ENCODE measurements at places on chromosomes 12 and 14.

- no peak for DNase-seq
These were observed 14.4 kb upstream of the CCER1 start for GRCh38 chr12:90969346-90969745.

GRCh38 chr12:79939728-79940310 lies 4.9 kb upstream of the PPP1R12A start:
- no peak for DNase-seq

DNA sequence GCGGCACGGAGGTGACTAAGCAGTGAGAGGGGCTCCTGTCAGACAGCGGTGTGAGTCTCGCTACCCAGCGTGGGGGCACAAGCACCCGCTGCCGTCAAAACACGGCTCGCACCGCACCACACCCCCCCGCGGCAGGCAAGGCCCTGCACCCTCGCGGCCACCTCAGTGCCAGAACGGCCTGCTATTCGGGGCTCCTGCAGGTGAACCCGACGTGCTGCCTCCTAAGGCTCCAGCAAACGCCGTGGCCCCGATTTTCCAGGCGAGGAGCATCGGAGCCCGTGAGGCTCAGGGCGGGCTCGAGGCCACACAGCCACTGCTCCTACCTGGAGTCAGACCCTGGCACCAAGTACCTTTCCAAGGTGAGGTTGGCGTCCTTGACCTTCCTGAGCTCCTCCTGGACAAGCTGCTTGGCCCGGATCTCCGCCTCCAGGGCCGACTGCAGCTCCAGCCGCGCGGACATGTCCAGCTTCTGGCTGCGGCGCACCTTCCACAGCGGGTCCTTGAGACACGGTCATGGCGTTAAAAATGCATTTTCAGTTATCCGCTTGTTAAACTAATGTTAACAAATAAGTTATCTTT lies 41.8 kb downstream of the AMN start:
- no peak for DNase-seq

GRCh38 chr12:127245437-127245836 lies 1021.5 kb upstream of the TMEM132C start:
- no peak for DNase-seq

- DNase-seq: no peak
These were observed 51.0 kb downstream of the TMX1 start for GRCh38 chr14:51291016-51291415.

DNA sequence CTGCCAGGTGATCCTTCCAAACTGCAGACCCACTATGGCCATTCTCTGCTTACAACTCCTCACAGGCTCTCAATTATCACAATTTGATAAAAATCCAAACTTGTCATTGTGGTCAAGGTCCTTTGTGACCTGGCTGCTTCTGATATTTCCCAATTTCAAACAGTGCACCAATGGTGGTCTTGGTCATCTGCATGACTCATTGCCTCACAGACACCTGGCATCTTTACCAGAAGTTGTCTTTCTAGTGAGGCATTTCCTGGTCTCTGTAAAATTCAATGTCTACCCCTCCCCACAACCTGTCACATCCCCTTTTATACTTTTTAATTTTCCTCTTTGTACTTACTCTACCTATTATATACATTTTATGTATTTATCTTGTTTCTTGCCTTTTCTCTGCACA lies 17.8 kb upstream of the PAPOLA start:
- no peak for DNase-seq

DNA sequence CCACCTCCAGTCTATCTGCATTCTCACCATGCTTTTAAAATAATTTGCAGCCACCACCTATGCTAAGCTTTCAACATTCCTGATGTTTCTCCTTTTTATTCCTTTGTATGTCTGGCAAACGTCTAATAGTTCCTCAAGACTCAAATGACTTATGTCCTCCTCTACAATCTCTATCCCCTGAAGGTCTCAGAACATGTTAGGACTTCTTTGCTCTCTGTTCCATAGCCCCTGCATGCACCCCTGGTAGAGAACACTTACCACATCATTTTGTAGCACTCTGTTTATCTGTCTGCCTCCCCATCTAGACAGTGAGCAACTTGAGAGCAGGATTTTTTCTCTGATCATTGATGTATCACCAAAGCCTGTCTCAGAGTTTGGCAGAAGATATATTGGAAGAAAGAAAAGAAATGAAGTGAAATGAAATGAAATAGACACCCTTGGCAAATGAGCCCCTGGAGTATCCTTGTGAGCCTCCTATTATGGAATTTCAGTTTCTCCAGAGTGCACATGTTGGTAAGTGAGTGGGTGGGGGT lies 1231.2 kb upstream of the FLRT2 start:
- no peak for DNase-seq

DNA sequence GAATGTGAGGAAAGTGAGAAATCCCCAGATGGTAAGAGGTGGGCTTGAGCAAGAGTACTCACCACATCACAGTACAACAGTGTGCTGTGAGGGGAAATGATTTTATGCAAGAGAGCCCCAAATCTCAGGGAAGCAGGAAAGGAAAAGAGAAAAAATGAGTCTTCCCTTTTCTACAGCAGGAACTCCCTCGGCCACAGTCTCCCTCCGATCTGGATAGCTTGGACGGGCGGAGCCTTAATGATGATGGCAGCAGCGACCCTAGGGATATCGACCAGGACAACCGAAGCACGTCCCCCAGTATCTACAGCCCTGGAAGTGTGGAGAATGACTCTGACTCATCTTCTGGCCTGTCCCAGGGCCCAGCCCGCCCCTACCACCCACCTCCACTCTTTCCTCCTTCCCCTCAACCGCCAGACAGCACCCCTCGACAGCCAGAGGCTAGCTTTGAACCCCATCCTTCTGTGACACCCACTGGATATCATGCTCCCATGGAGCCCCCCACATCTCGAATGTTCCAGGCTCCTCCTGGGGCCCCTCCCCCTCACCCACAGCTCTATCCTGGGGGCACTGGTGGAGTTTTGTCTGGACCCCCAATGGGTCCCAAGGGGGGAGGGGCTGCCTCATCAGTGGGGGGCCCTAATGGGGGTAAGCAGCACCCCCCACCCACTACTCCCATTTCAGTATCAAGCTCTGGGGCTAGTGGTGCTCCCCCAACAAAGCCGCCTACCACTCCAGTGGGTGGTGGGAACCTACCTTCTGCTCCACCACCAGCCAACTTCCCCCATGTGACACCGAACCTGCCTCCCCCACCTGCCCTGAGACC lies 7.8 kb downstream of the ATN1 start:
- no peak for DNase-seq

DNA sequence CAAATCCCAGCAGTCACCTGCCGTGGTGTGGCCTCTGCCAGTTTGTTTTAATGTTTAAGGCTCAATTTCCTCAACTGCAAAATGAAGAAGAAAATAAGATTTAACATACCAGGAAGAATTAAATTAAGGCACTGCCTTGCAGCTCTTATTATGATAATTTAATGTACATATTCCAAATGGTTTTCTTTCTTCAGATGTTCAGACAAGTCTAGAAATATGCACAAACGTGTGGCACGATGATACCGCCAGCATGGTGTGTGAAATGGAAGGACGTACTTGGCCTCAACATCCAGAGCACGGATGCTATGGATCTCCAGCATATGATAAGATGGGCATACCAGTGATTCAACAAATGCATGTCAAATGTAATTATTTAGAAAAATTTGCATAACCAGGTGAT lies 959.4 kb upstream of the TMEM132C start:
- no peak for DNase-seq

GRCh38 chr12:101566318-101566717 lies 28.5 kb upstream of the MYBPC1 start:
- no peak for DNase-seq

GRCh38 chr12:117344716-117345115 lies 16.7 kb downstream of the NOS1 start:
- DNase-seq: no peak

GRCh38 chr14:62253171-62253570 lies 491.0 kb downstream of the SNAPC1 start:
- DNase-seq: no peak

- no peak for DNase-seq
These were observed 1086.5 kb downstream of the SLC6A15 start for GRCh38 chr12:83826112-83826511.

DNA sequence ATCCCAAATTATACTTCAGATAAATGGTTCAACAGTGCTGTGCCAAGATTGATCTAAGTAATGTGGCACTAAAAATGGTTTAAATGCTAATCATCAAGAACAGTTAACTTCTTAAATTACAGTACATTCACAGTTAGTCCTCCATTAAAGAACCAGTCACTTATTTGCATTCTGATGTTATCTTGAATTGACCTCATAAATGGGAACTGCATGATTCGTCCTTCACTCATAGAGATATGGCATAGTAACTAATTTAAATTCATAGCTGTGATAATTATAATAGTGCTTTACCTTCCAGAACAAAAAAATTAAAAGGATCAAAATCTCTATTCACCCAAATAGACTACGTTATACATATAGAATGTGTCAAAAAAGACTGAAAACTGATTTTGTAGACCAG lies 61.1 kb downstream of the COCH start:
- DNase-seq: no peak

DNA sequence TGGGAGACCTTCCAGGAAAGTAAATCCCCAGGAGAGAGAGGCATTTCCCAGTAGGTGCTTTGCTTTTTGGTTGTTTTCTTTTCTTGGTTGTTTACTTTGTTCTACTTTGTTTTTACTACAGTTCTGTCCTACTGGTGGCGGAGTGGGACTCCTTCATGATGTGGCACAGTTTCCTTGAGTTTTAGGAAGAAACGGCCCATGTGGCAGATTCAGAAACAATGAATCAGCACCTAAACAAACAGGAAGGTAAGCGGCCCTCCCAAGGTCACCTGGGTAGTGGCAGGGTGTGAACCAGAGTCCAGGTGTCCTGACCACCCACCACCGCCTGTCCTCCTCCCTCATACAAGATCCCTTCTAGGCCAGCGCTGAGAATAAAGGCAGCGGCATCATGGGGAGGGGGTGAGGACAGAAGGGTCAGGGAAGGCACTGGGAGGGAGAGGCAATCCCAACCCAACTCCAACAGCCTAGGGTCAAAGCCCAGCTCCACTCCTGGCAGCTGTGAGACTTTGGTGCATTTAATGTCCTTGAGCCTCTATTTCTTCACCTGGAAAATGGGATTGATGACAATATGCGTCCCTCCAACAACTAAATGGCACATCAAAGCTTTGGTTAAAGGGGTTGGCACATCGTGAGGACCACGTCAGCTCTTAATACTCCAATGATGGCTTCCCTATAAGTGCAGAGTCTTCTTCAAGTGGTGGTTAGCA lies 111.5 kb upstream of the BCL2L14 start:
- DNase-seq: no peak

GRCh38 chr12:108348842-108349241 lies 9.7 kb upstream of the CMKLR1 start:
- no peak for DNase-seq

GRCh38 chr12:40775661-40776060 lies 83.4 kb downstream of the CNTN1 start:
- DNase-seq: no peak

GRCh38 chr14:61593330-61593729 lies 102.0 kb upstream of the HIF1A start:
- no peak for DNase-seq

GRCh38 chr14:30443368-30444007 lies 115.5 kb upstream of the G2E3 start:
- DNase-seq: no peak

DNA sequence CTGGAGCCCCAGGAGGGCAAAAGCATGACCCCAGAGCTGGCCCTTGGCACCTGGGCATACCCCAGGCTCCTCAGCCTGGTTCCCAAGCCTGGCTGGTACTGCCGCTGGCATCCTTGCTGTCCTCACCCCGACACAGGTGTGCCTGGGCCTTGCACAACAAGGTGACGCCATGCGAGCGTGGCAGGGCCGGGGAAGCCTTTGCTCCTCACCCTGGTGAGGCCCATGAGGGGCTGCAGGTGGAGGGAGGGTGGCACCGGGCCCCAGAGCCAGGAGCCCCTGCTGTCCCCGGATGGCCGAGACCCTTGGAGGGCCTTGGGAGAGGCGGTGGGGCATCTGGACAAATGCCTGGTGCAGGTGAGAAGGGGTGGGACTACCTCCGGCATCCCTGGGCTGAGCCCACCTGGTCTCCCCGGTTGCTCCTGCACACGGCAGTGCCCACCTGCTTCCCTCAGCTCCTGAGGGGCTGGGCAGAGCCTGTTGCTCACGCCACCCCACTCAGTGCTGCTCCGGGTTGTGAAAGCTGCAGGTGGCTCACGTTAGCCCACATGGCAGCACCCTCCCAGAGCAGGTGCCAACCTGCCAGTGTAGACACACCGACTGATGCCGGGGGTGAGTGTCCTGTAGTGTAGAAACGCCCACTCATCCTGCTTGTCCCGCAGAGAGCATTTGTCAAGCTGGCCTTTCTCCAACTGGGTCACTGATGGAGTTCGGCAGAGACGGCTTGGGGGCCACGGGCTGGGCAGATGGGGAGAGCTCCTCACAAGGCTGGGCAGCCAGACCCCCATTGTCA lies 24.6 kb upstream of the KIF26A start:
- no peak for DNase-seq

GRCh38 chr14:87306409-87307168 lies 686.4 kb downstream of the GALC start:
- no peak for DNase-seq

- no peak for DNase-seq
These were observed 86.7 kb downstream of the BCL2L14 start for GRCh38 chr12:12157424-12157823.

DNA sequence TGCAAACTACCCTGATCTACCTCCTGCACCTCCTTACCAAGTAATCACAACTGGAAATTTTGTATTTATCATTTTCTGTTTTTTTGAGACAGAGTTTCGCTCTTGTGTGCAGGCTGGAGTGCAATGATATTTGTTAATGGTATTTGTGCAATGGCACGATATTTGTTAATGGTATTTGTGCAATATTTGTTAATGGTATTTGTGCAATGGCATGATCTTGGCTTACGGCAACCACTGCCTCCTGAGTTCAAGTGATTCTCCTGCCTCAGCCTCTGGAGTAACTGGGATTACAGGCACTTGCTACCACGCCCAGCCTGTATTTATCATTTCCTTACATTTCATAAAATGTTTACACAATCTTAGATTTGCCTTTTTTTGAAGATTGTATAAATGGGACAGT lies 5.7 kb upstream of the NECAP1 start:
- no peak for DNase-seq

- no peak for DNase-seq
These were observed 178.0 kb upstream of the FKBP4 start for GRCh38 chr12:2616763-2617162.

- no peak for DNase-seq
These were observed 20.9 kb downstream of the PLEKHA5 start for GRCh38 chr12:19150273-19150900.

- DNase-seq: no peak
These were observed 706 bp upstream of the DIO2 start for GRCh38 chr14:80212023-80212397.

- no peak for DNase-seq
These were observed 4.8 kb downstream of the TULP3 start for GRCh38 chr12:2895511-2895910.
